ENCODE measurements at places on chromosomes 12 and 14. TPM values are rescaled to one million over a fixed set of nuclear protein-coding genes. Genes with fewer than 3 reads are reported as not detected.

KLRK1 gene
- not detected for total RNA-seq

FIGNL2 gene
- total RNA-seq: 3.7 TPM

OR6C2 gene
- total RNA-seq: not detected

DHH gene
- 0.52 TPM for total RNA-seq

ESR2 gene
- total RNA-seq: 0.06 TPM

PABPN1 gene
- 62.2 TPM for total RNA-seq

C12orf42 gene
- total RNA-seq: not detected

KRT82 gene
- total RNA-seq: not detected

DLST gene
- 91.8 TPM for total RNA-seq

RBP5 gene
- not detected for total RNA-seq

RILPL1 gene
- total RNA-seq: 21.2 TPM

INHBC gene
- not detected for total RNA-seq
